ENCODE measurements at places on chromosomes 2 and 18. TPM values are rescaled to one million over a fixed set of nuclear protein-coding genes. Genes with fewer than 3 reads are reported as not detected.

Gene SERPINB12
- total RNA-seq: not detected

Gene NPAS2
- total RNA-seq: 13.9 TPM

GRCh38 chr2:143146815-143147530 lies 17.8 kb downstream of the ARHGAP15 start:
- DNase-seq: no peak

GRCh38 chr2:219297766-219298456 lies 11.3 kb downstream of the PTPRN start:
- no peak for DNase-seq

DNA sequence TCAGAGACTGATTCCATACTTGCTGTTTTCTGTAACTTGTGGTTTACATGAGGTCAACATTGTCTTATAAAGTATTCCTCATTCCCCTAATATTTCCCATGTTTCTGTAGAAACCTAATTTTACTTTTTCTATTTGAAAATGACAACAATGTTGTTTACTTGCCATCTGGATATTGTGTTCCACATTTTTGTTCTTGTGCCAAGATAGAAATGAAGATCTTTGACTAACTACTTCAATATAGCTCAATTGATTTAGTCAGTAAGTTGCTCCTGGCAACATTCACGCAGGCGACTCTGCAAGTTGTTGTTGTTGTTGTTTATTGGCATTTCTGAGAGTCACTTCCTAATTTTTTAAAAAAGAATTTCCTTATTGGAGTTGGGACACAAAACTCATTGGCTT lies 69.5 kb downstream of the CAVIN2 start:
- no peak for DNase-seq

DNA sequence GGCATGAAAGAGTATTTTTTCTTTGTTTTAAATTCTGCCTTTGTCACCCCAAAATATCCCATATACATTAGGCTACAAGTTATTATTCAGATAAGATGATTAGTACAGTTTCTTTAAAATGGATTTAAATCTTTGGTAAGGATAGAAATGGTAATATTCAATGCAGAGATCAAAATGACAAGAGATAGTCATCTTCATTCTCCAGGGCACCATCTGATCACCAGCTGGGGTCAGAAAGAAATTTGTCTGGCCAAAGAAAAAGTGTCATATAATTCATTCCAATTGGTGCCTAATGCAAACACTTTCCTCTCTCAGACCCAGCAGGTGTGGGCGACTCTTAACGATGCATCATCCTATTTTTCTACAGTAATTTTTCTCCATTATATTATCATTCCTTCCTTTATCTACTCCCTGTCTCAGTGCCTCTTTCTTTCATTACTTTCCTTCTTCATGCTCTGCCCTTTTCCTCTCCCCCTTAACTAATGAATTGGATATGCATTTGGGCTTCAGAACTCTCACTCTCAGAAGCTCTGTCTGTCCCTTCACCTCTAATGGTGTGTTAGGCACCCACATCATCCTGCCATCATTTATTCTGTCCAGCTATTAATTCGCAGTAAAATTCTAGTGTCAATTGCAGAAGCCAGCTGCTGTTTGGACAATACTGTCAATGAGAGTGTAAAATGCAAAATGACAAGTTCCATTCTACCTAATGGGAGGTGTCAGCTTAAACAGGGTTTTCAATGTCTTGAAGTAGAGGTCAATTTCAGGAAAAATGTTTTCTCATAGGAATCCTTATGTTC lies 570.5 kb downstream of the TDRD15 start:
- DNase-seq: no peak
